Hepatic stellate cell (primary cell): ENCODE measurements at places on chromosomes 11 and 22.

DNA sequence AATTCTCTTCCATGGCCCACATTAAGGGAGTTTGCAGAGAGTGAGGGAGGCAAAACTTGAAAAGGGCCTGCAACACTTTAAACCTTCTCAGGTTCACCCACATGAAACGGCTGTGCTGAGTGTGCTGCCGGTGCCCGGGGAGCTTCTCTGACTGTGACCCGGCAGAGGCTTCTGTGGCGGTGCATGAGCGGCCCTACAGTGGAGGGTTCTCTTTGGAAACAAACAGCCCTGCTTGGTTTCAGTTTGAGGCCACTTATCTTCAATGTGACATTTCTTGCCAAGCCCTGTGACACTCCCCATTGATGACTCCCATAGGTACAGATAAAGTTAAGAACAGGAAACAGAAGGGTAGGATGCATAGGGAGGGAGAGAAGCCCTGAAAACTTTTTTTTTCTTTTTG, 31.8 kb downstream of the FAM118A start:
- DNase-seq: no peak

GRCh38 chr11:46899501-46900025, 18.8 kb downstream of the LRP4 start:
- DNase-seq: no peak

- no peak for DNase-seq
Measured at GRCh38 chr11:107473792-107474191, 16.2 kb upstream of the CWF19L2 start.

DNA sequence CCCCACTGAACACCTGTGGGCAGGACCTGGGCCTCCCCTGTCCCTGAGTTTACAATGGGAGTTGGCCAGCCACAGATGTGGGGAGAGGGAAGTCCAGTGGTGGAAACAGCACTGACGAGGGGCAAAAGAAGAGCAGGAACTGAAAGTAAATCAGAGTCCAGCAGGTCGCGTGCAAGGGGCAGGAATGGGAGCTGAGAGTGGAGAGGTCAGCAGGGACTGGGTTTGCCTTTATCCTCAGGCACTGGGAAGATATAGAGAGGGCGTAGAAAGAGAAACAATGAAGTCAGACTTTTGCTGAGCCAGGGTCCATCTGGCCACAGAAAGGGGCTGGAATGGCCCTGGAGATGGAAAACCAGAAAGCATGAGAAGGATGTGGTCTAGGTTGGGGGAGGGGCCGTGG, 8.5 kb downstream of the P2RY6 start:
- no peak for DNase-seq

DNA sequence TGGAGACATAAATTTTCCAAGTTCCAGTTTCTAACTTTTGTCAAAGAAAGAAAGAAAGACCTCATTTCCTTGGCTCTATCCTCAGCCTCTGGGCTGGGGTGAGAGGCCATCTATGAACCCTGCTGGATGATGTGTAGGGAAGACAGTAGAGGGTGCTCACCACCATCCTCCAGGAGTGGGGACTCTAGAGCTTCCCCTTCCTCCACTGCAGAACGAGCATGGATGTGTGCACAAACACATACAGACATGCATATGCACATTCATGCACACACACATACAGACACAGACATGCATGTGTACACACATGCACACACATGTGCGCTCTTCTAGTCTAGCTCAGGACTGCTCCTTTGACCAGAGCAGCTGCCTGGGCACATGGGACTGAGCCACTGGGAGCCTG, 565.8 kb downstream of the BUD13 start:
- no peak for DNase-seq

DNA sequence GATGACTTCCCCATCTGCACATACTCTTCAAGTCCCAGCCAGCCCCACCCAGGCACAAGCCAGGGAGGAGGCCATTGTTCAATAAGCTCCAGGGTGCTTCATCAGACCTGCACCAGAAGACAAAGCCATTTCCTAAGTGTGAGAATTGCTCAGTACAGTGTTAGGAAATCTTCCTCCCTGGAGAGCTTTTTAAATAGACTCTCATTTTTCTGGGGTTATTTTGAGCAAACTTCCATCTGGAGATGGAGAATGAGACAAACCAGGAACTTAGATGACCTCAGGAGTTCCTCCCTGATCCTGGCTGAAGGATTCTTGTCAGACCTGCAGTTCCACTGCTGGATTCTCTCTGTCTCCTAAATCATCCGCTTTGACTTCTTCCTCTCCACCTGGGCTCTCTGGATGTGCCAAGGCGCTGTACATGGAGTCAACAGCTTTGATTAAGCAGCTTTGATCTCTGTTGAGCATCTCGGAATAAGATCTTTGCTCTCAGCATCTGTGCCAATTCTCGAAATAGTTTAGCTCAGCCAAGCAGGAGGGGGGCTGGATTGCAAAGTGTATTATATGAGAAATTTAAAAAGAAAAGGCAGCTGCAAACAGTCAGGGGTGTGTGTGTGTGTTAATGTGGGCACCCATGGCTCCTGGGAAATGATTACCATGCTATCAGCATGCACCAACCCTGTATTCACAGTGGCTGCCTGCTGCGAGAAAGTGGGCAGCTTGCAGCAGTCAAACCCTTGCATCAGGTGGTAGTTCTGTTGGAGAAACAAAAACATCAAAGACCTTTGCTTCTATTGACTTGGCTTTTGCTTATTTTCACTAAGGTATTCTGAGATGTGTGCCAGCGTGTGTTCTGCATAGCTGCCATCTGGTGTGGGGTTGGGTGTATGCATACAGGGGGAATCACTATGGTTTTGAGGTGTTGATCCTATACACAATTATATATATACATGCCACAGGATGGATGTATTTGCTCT, 70.2 kb upstream of the NAV2 start:
- no peak for DNase-seq

DNA sequence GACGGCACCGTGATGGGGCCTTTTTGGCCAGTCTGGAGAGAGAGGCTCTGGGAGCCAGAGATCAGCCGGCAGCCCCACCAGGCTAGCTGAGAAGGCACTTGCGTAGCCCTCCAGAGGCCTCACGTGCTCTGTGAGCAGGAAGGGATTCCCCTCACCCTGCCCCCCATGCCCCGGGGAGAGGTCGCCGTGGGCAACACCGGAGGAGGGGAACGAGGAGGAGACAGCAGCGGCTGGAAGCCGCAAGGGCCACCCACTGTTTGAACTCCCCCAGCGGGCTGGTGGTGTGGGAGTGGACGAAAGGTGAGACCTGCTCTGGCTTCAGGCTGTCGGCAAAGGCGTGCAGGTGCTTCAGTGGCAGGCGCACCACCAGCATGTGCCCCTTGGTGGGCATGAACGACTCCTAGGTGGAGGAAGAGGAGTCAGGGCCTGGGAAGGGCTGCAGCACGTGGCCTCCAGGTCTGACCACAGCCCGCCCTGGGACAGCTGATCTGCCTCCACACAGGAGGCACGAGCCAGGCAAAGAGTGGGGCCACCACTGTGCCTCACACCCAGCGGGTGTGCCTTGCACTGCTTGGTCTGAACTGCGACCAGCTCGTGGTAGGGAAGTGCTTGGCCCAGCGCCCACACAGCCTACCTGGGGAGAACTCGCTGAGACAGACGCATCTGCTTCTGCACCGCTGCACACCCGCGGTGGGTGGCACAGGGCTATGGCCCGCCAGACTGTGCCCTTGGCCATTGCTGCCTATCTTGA, 99.9 kb downstream of the MED15 start:
- DNase-seq: no peak

- no peak for DNase-seq
Measured at GRCh38 chr22:26453216-26453615, 24.2 kb downstream of the ASPHD2 start.
